Hair follicular keratinocyte (primary cell): ENCODE measurements at places on chromosomes 16 and 17. TPM values are rescaled to one million over a fixed set of nuclear protein-coding genes. Genes with fewer than 3 reads are reported as not detected.

The TAC4 gene
- total RNA-seq: not detected in 2 replicates

The CEP295NL gene
- total RNA-seq: not detected in 2 replicates

The VTN gene
- total RNA-seq: not detected in 2 replicates

The RHBDL3 gene
- total RNA-seq: not detected in 2 replicates

The MYO18A gene
- total RNA-seq: 37.2 and 49.7 TPM in 2 replicates
